ENCODE measurements at places on chromosomes 4 and X.
A peak's percentile ranks its signal among the peaks of the same experiment; 100 is the strongest.

DNA sequence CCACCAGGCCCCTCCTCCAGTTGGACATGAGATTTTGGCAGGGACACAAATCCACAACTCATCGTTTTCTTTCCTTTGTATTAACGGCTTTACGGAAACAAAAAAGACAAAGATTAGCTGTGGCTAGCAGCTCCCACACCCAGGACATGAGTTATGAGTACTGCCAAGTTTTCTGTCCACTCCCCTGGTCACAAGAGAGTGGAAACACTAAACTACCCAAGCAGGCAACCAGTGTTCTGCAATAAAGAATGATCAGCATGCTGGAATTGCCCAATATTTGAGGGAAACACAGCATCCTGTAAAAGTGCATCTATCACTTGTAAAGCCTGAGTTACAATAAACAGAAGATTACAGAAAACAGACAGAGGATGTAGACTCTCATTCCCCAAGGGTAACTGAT is 358.4 kb downstream of the NLGN4X start:
- no peak for DNase-seq

DNA sequence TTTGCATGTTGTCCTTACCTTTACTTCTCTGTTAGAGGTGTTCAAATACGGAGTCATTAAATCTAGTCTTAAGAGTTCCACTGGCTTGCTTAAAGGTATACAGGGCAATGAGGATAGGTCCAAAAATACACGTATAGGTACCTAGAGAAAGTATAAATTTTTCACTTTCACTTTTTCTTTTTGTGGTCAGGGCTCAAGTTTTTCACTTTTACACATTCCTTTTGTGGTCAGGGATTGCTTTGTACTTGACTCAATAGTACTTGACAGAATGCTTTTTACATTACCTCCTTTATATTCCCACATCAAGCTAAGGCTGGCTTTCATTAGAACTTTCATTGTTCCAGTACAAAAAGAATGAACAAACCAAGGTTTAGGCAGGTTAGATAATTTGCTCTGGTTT is 21.7 kb downstream of the TMEM184C start:
- no peak for DNase-seq

- no peak for DNase-seq
Observed at GRCh38 chr4:23934915-23935314, 45.1 kb upstream of the PPARGC1A start.

- no peak for DNase-seq
Observed at GRCh38 chrX:85630901-85631300, 251.4 kb upstream of the POF1B start.

GRCh38 chr4:136864604-136865185 is 667.6 kb downstream of the PCDH18 start:
- DNase-seq = peak; percentile 73

DNA sequence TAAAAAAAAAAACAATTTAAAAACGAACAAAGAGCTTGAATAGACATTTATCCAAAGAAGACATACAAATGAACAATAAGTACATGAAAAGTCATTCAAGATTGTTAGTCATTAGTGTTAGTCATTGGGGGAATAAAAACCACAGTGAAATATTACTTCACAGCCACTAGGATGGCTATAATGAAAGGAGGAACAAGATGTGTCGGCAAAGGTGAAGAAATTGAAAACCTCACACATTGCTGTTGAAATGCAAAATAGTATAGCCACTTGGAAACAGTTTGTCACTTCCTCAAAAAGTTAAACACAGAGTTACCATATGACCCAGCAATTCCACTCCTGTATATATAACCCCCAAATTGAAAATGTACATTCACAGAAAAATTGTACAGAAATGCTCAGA is 45.2 kb upstream of the SLC39A8 start:
- peak; percentile 52 for DNase-seq

DNA sequence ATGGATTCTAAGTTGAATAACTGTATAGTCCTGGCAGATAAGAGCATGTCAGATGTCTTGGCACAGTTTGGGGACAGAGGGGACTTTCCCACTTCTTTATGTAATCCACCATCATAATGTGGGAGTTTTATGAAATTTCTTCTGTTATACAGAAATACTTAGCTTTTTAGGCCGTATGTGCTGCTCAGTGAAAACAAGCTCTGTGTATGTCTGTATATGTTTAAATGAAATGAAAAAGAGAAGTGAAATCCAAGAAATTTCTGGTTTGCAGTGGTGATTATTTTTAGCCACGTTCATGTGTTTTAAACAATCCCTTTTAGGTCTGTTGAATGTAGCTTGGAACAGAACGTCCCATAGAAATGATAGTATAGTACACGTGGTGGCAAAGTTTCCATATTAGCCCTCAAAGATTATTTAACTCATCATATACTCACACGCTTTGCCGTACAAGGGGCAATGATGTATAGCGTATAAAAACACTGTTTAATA is 41.0 kb downstream of the GAB1 start:
- DNase-seq = peak; percentile 82

- DNase-seq = no peak
Observed at GRCh38 chr4:87243426-87244053, 23.1 kb upstream of the KLHL8 start.

- DNase-seq = no peak
Observed at GRCh38 chr4:15303052-15303641, 124.7 kb upstream of the C1QTNF7 start.

- no peak for DNase-seq
Observed at GRCh38 chr4:2413821-2414610, 4.4 kb downstream of the ZFYVE28 start.

DNA sequence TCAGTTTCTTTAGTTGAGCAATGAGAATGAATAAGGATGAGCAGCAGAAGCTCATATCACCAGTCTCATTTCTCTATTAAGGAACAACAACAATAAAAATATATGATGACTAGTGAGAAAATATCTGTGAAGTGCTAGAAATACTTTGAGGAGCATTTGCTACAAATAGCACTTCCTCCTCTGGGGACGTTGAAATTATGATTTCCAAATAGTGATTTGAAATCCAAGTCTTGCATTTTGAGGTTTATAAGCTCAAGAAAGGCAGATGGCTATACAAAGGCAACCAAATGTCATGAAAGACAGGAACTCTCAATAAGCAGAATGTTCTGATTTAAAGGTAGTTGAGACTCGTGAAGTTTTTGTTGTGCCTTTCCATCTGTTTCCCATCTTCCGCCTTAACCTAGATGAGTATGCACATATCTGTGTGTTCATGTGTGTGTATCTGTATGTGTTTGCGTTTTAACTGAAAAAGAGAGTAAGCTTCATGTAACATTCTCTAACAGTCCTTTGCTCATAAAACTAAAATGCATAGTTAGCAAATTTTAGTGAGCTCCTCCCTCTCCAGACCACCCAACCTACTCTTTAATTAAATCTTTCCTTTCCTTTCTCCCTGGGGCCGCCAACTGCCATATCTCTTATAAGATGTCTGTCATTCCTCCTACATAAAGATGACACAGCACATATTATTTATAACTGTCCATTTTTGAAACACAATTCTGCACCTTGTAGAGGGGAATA is 222.6 kb upstream of the RASGEF1B start:
- no peak for DNase-seq

GRCh38 chr4:173381610-173382009 is 10.9 kb downstream of the SAP30 start:
- DNase-seq = no peak

- no peak for DNase-seq
Observed at GRCh38 chr4:108454227-108454626, 166.1 kb upstream of the RPL34 start.

DNA sequence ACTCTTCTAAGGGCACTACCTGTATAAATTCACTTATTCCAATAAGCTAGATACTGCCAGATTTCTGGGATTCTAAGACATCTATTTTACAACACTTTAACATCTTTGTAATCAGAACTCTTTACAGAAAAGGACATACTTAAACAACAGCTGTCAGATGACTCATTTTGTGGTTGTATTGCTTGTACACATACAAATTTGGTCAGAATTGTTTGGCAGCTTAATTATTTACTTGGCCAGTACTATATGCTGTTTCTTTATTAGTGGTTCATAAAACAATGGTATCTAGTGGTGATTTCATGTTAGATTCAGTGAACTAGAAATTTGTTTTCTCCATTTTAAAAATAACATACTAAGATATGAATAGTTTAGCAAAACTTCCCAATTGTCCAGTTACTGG is 27.2 kb downstream of the PALLD start:
- no peak for DNase-seq

DNA sequence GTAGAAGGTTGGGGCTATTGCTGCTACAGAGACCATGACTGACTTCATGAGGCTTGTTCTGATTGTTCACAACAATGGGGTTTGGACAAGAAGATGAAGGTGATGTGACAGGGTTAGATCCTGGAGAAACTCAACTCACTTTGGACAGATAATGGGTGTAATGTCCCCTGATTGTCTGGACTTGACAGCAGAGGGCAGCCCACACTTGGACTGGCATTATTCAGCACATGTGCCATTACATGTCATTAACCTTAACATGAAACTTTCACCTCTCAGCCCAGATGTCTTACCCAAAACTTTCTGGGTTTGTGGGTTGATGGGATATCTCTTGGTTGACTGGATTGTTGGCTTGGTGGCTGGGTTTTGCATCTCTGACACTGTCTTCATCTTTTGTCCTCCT is 101.5 kb downstream of the MXRA5 start:
- no peak for DNase-seq

GRCh38 chr4:161356351-161356750 is 807.4 kb downstream of the FSTL5 start:
- no peak for DNase-seq

- no peak for DNase-seq
Observed at GRCh38 chr4:122665161-122665929, 44.5 kb upstream of the IL21 start.

All from NAMALWA (cell line).